ENCODE measurements at places on chromosomes 5 and 9.

DNA sequence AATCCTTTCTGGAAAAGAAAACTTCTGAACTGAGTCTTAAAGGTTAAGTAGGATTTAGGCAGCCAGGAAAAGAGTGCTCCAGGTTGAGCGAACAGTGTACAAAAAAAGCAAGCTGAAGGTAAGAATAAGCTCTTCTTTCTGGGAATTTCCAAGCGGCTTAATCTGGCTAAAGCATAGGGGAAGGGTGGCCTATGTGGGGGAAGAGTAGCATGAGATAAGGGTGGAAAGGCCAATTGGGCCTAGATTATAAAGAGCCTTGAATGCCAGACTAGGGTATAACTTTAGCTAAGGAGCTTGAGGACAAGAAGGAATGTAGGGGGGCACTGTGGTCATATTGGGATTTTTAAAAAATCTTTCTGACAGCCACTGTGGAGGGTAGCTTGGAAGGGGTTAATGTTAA is 37.3 kb upstream of the NR5A1 start:
- no peaks in the 10 kb centered on the region for H3K36me3 ChIP-seq
- no peaks in the 10 kb centered on the region for H3K4me1 ChIP-seq
- H3K27ac ChIP-seq, result no peak overlapping the region
- no peak for DNase-seq
- H3K4me3 ChIP-seq, result no peak overlapping the region

DNA sequence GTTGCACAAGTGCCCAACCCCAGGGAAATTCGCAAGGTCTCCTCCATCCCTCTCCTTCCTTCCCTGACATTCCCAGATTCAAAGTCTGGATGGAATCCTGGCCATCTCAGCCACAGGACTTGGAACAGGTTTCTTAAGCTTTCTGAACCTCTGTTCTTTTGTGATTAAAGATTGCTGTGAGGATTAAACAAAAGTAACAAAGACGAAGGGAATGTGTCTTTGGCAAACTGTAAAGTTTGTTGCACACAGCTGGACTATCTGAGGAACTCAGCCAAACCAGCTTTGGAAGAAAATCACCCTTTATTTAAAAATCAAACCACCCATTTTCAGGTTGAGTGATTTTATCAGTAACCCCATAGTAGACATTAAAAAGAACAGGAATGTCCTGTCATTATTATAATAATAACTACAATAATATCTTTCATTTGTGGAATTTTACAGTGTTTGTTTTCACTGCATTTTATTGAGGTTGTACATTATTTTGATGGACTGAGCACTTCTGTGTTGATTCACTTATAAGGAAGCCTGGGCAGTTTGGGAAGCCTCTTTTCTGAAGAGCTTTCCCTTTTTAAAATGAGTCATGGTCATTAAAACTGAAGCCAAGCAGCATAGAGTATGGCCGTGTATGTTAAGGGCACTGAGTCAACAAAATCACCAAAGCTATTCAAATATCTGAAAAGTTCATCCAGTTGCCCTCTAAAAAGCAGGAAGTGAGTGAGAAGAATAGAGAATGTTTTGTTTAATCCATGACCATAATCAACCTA is 310.2 kb downstream of the AGTPBP1 start:
- peaks cover 16% of the 10 kb centered on the region for H3K4me1 ChIP-seq
- no peak overlapping the region for H3K27ac ChIP-seq
- no peaks in the 10 kb centered on the region for H3K36me3 ChIP-seq
- peaks cover 8% of the 10 kb centered on the region for H3K27me3 ChIP-seq

GRCh38 chr9:18493451-18493993 is 19.6 kb downstream of the ADAMTSL1 start:
- H3K4me3 ChIP-seq, result no peak overlapping the region
- H3K27ac ChIP-seq, result no peak overlapping the region
- no peaks in the 10 kb centered on the region for H3K4me1 ChIP-seq
- DNase-seq, result no peak
- no peaks in the 10 kb centered on the region for H3K27me3 ChIP-seq
- H3K36me3 ChIP-seq, result no peaks in the 10 kb centered on the region

GRCh38 chr5:154567155-154567554 is 89.1 kb upstream of the HAND1 start:
- no peak overlapping the region for H3K27ac ChIP-seq
- H3K4me3 ChIP-seq, result no peak overlapping the region
- no peak for DNase-seq
- H3K36me3 ChIP-seq, result no peaks in the 10 kb centered on the region
- no peaks in the 10 kb centered on the region for H3K4me1 ChIP-seq
- no peaks in the 10 kb centered on the region for H3K27me3 ChIP-seq

- H3K27me3 ChIP-seq, result no peaks in the 10 kb centered on the region
- H3K4me1 ChIP-seq, result peaks cover 57% of the 10 kb centered on the region
- DNase-seq, result no peak
- peak overlapping the region; percentile 81 for H3K4me3 ChIP-seq
- H3K27ac ChIP-seq, result peak overlapping the region; percentile 91
Measured at GRCh38 chr5:140690376-140690932, 716 bp downstream of the HARS1 start.

DNA sequence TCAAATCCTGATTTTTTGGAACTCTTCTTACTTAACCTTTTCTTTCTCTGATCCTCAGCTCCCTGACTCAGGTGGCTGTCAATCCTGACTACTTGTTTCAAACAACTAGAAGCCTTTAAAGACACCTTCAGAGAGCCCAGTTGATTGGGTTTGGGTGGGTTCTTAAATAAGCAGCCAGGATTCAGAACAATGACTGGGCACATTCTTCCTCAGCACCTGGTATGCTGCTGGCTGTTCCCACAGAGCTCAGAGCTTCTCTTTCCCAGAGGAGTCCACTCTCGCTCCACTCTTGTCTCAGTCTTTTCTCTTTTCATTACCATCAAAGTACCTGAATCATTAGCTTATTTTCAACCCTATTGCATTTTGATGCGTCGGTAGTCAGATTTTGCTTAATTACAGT is 22.5 kb downstream of the PCSK5 start:
- no peaks in the 10 kb centered on the region for H3K27me3 ChIP-seq
- H3K4me1 ChIP-seq, result no peaks in the 10 kb centered on the region
- DNase-seq, result no peak
- no peak overlapping the region for H3K27ac ChIP-seq
- no peak overlapping the region for H3K4me3 ChIP-seq

DNA sequence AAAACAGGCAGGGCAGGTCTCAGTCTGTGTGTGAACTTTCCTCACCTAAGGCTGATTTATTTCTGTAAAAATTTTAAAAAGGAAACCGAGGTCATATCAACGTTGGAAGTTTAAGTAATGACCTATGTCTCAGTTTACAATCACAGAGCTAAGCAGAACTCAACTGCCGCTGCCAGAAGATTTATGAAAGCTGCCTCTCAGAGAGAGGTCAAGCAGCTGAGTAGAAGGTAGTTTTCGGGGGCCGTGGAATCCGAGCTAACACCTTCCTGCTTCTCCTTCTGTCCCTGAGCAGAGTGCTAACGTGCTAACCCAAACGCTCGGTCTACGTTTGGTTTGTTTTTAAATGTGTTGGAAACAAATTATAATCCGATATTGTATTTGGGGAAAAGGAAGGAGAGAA is 11.1 kb downstream of the TTF1 start:
- no peaks in the 10 kb centered on the region for H3K27me3 ChIP-seq
- DNase-seq, result no peak
- no peaks in the 10 kb centered on the region for H3K4me1 ChIP-seq
- H3K36me3 ChIP-seq, result peaks cover 100% of the 10 kb centered on the region

- no peaks in the 10 kb centered on the region for H3K4me1 ChIP-seq
- no peak overlapping the region for H3K27ac ChIP-seq
- H3K36me3 ChIP-seq, result no peaks in the 10 kb centered on the region
- DNase-seq, result no peak
- no peak overlapping the region for H3K4me3 ChIP-seq
- H3K27me3 ChIP-seq, result peaks cover 7% of the 10 kb centered on the region
Measured at GRCh38 chr9:120191141-120191540, 388.8 kb downstream of the CDK5RAP2 start.

- no peak overlapping the region for H3K27ac ChIP-seq
- no peaks in the 10 kb centered on the region for H3K36me3 ChIP-seq
- DNase-seq, result no peak
- H3K4me1 ChIP-seq, result no peaks in the 10 kb centered on the region
- no peaks in the 10 kb centered on the region for H3K27me3 ChIP-seq
Measured at GRCh38 chr9:36939655-36940499, 94.2 kb downstream of the PAX5 start.

DNA sequence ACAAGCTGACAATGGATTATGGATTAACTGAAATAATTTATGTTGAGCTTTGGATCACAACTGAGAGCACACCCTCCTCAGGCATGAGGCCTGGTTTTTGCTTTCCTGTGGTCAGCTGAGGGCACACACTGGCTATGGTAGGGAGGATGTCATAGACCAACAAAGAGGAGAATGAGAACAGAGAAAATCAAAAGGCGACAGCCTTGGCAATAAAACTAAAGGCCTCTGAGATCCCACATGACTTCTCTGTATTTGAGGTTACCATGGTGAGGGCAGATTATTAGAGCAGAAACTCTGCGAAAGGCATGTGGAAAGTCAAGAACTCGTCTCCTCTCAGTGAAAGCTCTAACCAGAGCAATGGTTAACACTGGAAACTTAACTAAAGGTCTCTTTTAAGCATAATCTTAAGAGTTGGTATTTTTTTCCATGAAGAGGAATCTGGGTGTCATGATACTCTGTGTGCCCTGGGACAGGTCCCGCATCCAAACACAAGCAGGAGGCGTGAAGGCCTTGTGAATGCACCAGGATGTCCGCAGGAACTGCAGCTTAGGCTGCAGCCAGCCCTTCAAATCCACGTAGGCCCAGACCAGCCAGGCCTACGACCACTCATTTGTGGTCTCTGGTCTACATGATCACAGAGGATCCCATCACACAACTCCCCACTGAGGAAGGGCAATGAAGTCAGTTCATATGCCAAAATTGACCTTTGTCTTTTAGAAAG is 12.4 kb upstream of the MEIKIN start:
- H3K36me3 ChIP-seq, result no peaks in the 10 kb centered on the region
- no peak overlapping the region for H3K4me3 ChIP-seq
- H3K27me3 ChIP-seq, result no peaks in the 10 kb centered on the region
- no peak for DNase-seq
- H3K27ac ChIP-seq, result no peak overlapping the region
- H3K4me1 ChIP-seq, result no peaks in the 10 kb centered on the region

- no peak overlapping the region for H3K4me3 ChIP-seq
- no peak overlapping the region for H3K27ac ChIP-seq
- H3K36me3 ChIP-seq, result no peaks in the 10 kb centered on the region
- peaks cover 37% of the 10 kb centered on the region for H3K27me3 ChIP-seq
- no peaks in the 10 kb centered on the region for H3K4me1 ChIP-seq
Measured at GRCh38 chr5:77885519-77885918, 109.4 kb upstream of the TBCA start.

DNA sequence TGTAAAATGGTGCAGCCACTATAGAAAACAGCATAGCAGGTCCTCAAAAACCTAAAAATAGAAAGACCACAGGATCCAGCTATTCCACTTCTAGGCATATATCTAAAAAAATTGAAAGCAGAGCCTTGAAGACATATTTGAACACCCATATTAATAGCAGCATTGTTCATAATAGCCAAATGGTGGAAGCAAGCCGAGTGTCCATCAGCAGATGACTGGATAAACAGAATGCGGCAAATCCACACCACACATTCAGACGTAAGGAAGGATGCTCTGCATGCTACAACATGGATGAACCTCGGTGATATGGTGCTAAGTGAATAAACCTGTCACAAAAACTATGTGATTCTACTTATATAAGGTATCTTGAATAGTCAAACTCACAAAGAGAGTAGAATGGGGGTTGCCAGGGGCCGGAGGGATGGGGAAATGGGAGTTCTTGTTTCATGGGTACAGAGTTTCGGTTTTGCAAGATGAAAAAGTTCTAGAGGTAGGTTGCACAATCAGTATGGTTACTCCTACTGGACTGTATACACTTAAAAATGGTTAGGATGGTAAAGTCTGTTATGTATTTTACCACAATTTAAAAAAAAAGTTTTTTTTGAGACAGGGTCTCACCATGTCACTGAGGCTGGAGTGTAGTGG is 17.1 kb upstream of the HSD17B3 start:
- peaks cover 37% of the 10 kb centered on the region for H3K36me3 ChIP-seq
- no peak for DNase-seq
- H3K4me3 ChIP-seq, result no peak overlapping the region
- no peaks in the 10 kb centered on the region for H3K27me3 ChIP-seq
- no peak overlapping the region for H3K27ac ChIP-seq

DNA sequence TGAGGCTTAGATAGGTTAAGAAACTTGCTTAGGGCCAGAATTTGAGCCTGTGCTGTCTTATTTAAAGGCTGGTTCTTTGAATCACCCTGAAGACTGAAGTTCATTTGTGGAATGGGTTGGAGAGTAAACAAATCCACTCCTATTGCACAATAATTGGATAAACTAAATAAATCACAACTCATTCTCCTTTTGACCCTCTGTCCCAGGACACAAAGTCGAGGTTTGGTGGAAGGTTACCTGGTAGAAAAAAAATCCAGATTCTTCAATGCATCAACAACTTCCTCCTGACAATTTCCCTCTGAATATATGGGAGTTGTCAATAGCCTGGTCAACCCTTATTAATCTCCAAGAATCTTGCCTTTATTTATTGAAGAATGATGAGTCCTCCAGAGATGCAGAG is 28.9 kb downstream of the TBC1D2 start:
- H3K36me3 ChIP-seq, result peaks cover 45% of the 10 kb centered on the region
- peaks cover 52% of the 10 kb centered on the region for H3K4me1 ChIP-seq
- DNase-seq, result no peak
- no peak overlapping the region for H3K4me3 ChIP-seq
- peak overlapping the region; percentile 75 for H3K27ac ChIP-seq
- no peaks in the 10 kb centered on the region for H3K27me3 ChIP-seq

DNA sequence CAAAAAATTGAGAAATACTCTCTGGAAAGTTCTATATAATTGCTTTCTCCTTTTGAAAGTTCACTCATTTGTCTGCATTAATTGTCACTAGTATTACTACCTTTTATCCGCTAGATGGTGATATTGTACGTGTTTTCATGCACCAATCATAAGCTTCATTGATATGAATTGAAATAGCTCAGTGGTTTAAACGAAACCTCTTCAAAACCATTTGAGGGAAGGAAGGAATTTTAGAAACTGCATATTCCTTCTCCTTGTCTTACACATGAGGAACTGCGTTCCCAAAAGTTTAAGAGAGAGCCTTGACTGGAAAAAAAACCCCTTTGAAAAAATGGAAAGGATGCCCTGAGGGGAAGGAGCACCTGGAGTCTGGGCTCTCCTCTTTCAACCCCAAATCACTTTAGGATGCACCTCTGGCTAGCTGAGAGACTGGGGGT is 98.6 kb downstream of the YTHDC2 start:
- H3K27ac ChIP-seq, result no peak overlapping the region
- DNase-seq, result no peak
- H3K36me3 ChIP-seq, result no peaks in the 10 kb centered on the region
- no peaks in the 10 kb centered on the region for H3K4me1 ChIP-seq

Data from stomach (tissue), 19 donors.